ENCODE measurements at places on chromosomes 6 and 20. TPM values are rescaled to one million over a fixed set of nuclear protein-coding genes. Genes with fewer than 3 reads are reported as not detected.
A peak's percentile ranks its signal among the peaks of the same experiment; 100 is the strongest.

Gene GNAS
- 768 TPM for total RNA-seq

Gene C20orf141
- not detected for total RNA-seq

Gene TMEM170B
- 11.7 TPM for total RNA-seq

Gene TNNC2
- 0.89 TPM for total RNA-seq

Gene TRIM38
- total RNA-seq: 30.5 TPM

Gene CUL7
- total RNA-seq: 13.7 TPM

Gene PLA2G7
- 23.8 TPM for total RNA-seq

Gene SLC22A7
- not detected for total RNA-seq

Gene ARMH2
- total RNA-seq: 3.0 TPM

Gene ADGRB3
- 0.64 TPM for total RNA-seq

DNA sequence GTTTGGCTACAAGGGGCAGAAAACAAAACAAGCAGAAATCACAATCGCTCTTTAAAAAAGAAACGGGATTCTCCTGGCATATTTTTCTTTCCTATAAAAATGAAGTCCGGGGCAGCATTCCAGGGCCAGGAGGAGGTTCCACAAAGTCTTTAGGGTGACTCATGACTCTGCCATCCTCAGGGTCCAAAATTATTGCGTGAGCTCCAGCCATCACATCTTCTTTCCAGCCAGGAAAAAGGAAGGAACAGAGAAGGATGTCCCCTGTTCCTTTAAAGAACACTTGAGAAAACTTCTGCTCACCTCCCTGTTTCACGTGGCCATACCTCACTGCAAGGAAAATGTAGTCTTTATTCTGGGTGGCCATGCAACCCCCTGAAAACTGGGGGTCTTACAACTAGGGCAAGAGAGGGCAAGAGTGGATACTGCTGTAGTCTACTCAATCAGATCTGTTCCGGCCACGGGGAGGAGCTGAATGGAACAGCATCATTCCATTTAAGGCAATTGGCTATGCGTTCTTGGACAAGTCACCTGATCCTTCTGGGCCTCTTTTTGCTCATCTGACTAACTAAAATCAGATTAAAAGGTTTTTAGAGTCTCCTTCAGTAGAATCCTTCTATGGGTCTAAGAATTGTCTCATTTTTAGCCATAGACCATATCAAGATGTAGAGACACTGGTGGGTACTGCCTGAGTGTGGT, 49.4 kb downstream of the CTCFL start:
- DNase-seq: no peak

- DNase-seq: no peak
Observed at GRCh38 chr6:45830441-45831139, 185.1 kb downstream of the CLIC5 start.

- DNase-seq: no peak
Observed at GRCh38 chr6:107101211-107101610, 14.1 kb downstream of the BEND3 start.

GRCh38 chr6:42873313-42873712, 6.1 kb upstream of the RPL7L1 start:
- DNase-seq: no peak

DNA sequence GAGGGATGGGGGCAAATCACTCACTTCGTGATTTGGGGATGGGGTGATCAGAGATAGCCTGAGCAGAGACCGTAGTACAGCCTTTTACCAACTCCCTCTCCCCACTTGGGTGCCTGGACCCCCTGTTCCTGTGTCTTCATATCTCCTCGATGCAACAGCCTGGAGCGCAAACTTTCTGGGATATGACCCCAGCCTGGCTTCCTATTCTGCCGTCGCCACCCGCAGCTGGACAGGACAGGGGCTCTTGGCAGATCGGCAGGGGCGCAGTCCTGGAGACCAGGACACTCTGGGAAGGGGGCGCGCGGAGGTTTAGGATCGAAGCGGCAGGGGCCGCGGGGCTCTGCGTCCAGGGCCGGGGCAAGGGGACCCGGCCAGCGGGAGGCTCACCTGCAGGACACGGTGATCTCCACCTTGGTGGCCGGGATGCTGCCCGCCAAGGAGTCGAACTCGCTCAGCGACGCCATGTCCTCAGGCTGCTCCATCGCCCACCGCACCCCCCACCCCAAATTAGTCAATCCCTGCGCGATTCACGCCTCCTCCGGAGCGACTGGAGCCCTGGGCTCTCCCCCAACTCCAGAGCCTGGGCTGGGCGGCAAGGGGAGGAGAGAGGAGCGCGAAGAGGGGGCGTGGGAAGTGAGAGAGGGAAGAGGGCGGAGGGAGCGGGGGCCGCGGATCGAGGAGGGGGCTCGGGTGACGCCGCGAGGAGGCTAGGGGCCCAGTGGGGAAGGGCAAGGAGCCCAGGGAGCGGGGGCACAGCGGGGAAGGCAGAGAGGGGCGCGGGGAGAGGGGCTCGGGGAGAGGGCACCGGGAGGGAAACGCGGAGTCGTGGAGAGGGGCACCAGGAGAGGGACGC, at the start of gene CPNE5:
Gene CPNE5, minus strand, starts transcription at position 549 of the 853 bp plus-strand sequence. Its CDS starts 67 bp downstream, at position 482.
- DNase-seq: no peak

DNA sequence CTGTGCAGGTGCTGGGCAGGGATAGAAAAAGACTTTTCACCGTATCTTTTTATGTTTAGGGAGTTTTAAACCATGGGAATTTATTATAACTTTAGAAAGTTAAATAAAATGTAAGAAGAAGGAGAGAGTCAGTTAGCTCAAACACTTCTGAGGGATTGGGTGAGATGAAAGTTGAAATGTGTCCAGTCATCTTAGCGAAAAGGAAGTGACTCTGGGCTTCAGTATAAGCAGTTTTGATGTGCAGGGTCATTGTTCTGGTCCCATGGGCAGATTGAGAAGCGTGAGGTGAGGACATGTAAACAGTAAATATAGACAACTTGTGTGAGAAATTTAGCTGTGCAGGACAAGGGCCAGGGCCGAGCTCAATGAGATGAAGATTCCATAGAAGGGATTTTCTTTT, 66.9 kb downstream of the TOX2 start:
- DNase-seq: no peak

GRCh38 chr6:119110601-119111548, 32.4 kb upstream of the FAM184A start:
- no peak for DNase-seq

DNA sequence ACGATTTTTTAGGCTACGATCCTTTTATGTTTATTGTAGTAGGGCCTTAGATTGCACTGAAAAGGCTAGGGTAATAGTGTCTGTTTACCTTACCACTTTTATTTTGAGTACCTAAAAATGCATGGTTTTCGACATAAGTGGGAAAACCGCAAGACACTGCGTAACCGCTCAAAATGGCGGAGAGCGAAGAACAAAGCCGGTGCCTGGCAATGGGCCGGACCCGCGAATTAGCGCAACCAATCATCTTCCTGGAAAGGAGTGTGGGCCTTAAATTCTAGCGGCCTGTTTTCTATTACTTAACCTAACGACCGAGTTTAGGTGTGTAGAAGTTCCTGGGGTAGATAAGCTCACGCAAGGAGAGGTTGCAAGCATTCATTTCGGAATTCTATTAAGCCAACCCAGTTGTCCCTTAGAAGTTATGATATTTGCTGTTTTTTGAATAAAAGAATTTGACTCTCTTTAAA, 118.0 kb downstream of the HFE start:
- peak; percentile 94 for DNase-seq

- peak; percentile 92 for DNase-seq
Observed at GRCh38 chr6:17986656-17987446, 584 bp downstream of the KIF13A start.

DNA sequence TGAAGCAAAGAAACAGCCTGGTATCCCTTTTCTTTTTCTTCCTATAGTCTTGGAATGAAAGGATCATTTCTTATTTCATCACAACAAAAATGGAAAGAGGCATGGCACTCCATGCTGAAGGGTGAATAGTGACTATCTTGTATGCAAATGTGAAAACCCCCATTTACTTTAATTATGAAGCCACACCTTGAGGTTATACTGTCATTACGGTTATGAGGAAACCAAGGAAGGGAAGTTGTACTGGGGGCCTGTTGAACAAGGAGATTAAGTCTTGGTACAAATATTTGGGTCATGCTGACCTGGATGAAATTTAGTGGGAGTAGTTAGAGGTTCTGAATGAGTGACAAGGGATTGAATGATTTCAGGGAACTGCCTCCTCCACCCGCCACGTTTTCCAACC, 8.7 kb upstream of the STXBP5 start:
- no peak for DNase-seq

GRCh38 chr6:162262466-162263196, 464.9 kb downstream of the PRKN start:
- DNase-seq: no peak

- DNase-seq: peak; percentile 79
Observed at GRCh38 chr6:31498748-31499147, 803 bp downstream of the MICB start.

GRCh38 chr6:113104951-113105350, 752.2 kb upstream of the MARCKS start:
- no peak for DNase-seq

GRCh38 chr6:42281570-42281969, 63.9 kb upstream of the MRPS10 start:
- no peak for DNase-seq

DNA sequence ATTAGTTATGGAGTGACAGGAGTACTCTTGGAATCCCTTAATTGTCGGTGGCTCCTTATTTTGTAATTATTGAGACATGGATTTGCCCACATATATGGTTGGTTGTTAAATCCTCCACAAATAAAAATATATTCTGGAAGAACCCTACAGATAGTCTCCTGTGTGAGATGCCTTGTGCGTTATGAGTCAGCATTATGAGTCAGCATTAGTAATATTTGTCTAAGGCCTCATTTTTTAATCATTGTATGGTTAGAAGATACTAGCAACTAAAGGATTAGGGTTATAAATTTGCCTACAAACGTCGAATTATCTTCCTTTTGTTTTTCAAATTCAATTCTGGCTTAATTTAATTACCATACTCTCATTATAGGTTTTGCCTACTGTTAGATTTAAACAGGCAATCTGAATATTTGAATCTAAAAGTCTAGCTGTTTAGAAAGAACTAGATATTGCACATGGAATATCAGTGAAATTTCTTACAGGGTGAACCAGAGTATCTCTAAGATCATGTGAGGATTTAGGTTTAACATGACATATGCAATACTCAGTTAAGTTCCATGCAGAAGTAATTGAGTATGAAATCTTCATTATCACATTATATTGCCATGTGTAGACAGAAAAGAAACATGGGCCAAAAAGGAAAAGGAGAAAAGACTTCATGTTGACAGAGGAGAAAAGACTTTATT, 5.9 kb downstream of the C6orf58 start:
- no peak for DNase-seq

GRCh38 chr6:20255428-20255827, 43.2 kb upstream of the MBOAT1 start:
- DNase-seq: no peak

DNA sequence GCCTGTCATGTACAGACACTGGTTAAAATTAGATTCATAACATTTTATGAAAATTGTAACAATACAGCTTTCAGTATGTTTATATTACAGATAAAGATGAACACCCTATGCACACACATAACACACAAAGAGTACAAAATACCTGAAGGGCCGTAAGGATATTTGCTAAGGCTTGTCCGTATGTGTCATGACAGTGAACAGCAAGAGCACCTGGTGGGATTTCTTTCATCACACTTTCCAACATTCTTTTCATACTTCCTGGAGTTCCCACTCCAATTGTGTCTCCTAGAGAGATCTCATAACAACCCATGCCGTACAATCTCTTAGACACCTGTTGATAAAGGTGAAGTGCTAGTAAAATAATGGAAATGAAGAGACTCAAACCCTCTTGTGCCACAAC, 83.7 kb downstream of the HMGCLL1 start:
- no peak for DNase-seq

DNA sequence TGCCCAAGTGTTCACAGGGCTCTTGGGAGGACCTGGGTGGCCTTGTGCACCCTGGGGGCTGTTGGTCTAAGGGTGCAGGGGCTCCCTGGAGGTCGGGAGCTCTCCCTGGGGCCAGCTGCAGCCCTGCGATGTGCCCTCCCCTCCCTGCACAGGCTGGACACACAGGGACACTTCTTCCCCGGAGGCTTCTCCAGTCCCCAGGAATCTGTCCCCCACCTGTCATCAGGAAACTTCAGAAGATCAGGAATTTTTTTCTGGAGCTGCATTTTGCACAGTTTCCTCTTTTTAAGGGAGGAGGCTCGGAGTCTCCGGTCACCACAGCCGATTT, 66.9 kb upstream of the BHLHE23 start:
- peak; percentile 15 for DNase-seq

DNA sequence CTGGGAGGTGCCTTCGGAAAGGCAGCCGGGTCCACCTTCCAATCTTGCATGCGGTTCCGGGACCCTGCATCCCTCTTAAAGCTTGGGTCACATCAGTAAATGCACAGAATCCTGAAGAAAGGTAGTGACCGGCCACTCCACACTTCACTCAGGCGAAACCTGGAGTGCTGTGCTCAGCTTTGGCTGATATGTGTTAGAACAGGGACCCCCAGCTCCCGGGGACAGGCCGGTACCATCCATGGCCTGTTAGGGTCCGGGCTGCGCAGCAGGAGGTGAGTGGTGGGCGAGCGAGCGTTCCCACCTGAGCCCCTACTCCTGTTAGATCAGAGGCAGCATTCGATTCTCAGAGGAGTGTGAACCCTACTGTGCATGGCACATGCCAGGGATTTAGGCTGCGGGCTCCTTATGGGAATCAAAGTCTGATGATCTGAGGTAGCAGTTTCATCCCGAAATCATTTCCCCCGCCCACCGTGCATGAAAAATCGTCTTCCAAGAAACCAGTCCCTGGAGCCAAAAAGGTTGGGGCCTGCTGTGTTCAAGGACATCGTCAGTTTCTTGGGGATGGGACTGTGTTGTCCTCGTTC, 143.0 kb downstream of the ERMARD start:
- DNase-seq: no peak

GRCh38 chr20:24376311-24377099, 92.9 kb upstream of the SYNDIG1 start:
- no peak for DNase-seq

DNA sequence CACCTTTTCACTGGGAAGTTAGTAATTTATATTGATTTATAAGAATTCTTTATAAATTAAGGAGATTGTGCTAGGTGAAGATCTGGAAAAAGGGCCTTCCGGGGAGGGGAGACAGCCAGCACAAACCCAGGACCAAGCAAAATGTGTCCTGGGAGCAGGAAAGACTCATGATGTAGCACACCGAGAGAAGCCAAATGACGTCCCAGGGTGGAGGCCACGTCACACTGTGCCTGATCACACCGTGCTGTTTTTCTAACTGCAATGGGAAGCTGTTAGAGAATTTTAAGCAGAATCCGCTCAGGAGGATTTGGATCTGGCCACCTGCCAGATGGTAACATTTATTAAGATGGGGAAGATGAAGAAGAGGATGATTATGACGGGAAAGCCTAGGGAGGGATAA, 72.7 kb upstream of the AKAP12 start:
- DNase-seq: no peak

All from spleen (tissue), 13 donors.